Stimulated activated CD4-positive, alpha-beta T cell treated with anti-CD3 and anti-CD28 coated beads, TNF-alpha, amount 100 ng/mL, for 4 hours (primary cell): ENCODE measurements at places on chromosomes 5 and 9.
A peak's percentile ranks its signal among the peaks of the same experiment; 100 is the strongest.

- DNase-seq = peak; percentile 54
Observed at GRCh38 chr5:134524272-134524825, 1.1 kb upstream of the JADE2 start.

DNA sequence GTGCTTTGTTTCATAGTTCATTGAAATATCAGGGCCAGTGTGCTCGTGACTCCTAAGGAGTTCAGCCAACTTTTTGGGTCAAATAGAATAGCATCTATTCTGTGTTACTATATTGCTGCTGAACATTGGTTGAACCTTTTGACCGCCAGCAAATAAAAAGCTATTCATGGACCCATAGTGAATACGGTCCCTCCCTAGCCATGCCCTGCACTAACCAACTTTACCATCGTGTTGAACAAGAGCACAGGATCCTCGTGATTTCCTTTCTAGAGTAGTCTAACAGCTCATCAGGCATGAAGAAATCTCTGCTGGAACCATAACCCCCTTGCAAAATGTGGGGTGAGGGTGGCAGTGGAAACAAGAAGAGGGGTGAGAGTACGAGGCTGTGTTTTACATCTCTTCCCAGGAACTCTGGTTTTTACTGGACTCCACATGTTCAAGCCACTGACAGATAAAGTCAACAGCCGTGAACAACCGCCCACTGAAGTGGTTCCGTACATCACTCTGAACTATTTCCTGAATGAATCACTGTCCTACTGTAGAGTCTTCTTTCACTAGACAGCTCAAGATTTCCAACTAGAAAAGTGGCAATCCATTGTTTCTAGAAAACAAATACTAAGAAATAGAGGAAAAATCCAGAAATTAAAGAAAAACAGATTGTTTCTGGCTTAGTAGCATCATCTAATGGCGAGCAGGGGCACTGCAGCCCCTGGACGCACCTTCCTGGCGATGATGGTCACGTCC lies 70.1 kb upstream of the SPATA31E1 start:
- DNase-seq = no peak

GRCh38 chr5:131595088-131596033 lies 39.7 kb downstream of the RAPGEF6 start:
- DNase-seq = no peak

GRCh38 chr5:178588769-178589168 lies 1.4 kb downstream of the COL23A1 start:
- DNase-seq = no peak

GRCh38 chr5:7088849-7089248 lies 307.1 kb upstream of the ADCY2 start:
- DNase-seq = no peak
